Vagina (tissue), 2 donors: ENCODE measurements at places on chromosomes 2 and 18. TPM values are rescaled to one million over a fixed set of nuclear protein-coding genes. Genes with fewer than 3 reads are reported as not detected.

Gene KLHL41
- total RNA-seq, result 0.49 TPM

DNA sequence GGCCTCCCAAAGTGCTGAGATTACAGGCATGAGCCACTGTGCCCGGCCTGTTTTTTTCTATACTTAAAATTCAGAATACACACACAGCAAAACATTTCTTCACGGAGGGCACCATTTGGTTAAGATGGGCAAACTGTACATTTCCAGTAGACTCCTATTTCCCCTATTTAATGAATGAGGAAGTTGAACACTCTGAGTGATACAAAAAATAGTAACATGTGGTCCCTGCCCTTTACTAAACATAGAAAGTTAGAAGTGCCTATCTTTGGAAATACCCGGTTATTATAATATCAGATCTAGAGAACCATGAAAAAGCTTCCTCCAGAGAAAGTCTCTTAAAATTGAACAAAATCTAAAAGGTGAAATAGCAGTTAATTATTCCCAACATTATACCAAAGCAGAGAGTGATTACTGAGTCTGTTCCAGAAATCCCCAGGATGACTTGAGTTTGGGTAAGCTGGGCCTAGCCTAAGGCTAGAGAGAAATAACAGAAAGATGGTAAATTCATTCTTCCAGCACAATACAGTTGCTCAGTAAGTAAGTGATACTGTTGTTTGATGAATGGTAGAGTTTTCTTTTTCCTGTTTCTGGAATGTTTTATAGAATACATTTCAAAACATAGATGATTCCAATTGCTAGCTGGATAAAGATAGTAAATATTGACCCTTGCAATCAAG is 23.3 kb upstream of the RMC1 start:
- no peaks in the 10 kb centered on the region for H3K4me1 ChIP-seq
- DNase-seq, result no peak
- no peak overlapping the region for H3K4me3 ChIP-seq
- H3K27ac ChIP-seq, result no peak overlapping the region

Gene ATP6V1C2
- total RNA-seq, result 134 TPM

- H3K27me3 ChIP-seq, result no peaks in the 10 kb centered on the region
- no peak overlapping the region for H3K27ac ChIP-seq
- H3K36me3 ChIP-seq, result no peaks in the 10 kb centered on the region
- no peak for DNase-seq
- H3K4me1 ChIP-seq, result no peaks in the 10 kb centered on the region
- H3K4me3 ChIP-seq, result no peak overlapping the region
Measured at GRCh38 chr18:51151568-51152511, 45.6 kb downstream of the MEX3C start.

Gene TCF4
- 105 TPM for total RNA-seq
